ENCODE measurements at places on chromosomes 5 and 9. TPM values are rescaled to one million over a fixed set of nuclear protein-coding genes. Genes with fewer than 3 reads are reported as not detected.

GRCh38 chr5:50964746-50965653 is 298.6 kb downstream of the PARP8 start:
- no peak for DNase-seq

Gene PLAC8L1
- total RNA-seq, result 1.5 TPM

Gene TEK
- total RNA-seq, result 14.7 TPM

DNA sequence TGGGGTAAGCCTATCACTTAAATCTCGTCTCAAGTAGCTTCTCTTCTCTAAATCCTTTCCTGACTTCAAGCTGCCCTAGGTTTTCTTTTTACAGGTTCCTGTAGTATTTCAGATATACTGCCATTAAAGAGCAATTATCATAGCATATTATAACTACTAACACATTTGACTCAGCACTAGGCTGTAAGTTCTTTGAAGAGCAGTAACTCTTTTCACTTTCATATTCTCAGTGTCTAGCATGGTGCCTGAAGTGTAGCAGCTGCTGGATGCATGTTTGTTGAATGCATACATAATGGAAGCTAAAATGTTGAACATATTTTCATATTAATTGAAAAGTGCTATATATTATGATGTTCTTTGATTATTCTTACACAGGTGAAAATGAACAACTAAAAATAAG is 22.5 kb downstream of the CCDC152 start:
- DNase-seq, result no peak

Gene AJM1
- 89.8 TPM for total RNA-seq

Data from dorsolateral prefrontal cortex (tissue), 122 donors.